GM04504 (cell line): ENCODE measurements at places on chromosomes 12 and 14.
A peak's percentile ranks its signal among the peaks of the same experiment; 100 is the strongest.

GRCh38 chr12:70646850-70647249 lies 9.6 kb upstream of the PTPRB start:
- DNase-seq: no peak

GRCh38 chr12:32273063-32273522 lies 126.3 kb upstream of the FGD4 start:
- DNase-seq: no peak

GRCh38 chr12:49703647-49704137 lies 3.5 kb downstream of the FMNL3 start:
- no peak for DNase-seq

DNA sequence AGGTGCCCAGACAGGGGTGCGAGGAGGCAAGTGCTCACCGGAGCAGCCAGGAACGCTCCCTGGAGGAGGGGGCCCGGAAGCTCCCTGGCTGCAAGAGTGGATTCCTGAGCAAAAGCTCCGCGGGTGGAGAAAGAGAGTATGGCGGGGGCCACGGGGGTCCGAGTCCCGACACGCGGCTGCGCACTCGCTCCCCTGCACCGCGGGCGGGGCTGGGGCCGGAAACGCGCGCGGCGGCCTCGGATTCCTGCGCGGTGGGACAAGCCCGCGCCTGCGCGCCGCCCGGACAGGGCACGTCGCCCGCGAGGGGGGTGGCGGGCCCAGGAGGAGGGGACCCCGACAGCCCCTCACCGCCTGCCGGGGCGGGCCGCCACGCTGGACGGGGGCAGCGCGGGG lies 27.8 kb upstream of the GPR132 start:
- no peak for DNase-seq

DNA sequence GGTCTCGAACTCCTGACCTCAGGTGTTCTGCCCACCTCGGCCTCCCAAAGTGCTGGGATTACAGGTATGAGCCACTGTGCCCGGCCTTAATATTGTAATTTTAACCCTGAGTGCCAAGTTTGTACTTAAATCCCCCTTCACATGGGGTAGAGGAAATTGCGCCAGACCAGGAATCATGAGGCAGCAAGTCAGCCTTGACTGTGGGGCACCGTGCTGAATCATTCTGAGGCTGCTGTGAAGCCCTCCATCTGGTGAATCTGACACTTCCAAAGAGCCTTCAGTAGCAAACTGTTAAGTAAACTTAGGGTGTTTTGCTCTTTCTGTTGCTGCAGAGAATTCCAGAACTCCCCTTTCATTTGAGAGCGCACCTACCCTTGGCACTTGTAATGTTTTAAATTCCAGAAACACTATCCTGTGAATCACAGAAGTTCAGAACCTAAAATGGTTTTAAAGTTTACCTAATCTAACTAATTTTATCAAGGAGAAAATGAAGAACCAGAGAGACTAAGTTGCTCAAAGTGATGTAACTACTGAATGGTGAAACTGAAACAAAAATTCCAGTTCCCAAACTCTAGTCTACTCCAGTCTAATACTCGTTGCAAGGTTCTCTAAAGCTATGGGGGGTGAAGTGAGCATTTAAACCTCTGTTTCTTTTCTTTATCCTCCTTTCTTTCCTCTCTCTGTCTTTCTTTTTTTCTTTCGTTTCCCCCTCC lies 7.5 kb downstream of the HEBP1 start:
- DNase-seq: peak; percentile 82
